ENCODE measurements at places on chromosomes 16 and 17.

DNA sequence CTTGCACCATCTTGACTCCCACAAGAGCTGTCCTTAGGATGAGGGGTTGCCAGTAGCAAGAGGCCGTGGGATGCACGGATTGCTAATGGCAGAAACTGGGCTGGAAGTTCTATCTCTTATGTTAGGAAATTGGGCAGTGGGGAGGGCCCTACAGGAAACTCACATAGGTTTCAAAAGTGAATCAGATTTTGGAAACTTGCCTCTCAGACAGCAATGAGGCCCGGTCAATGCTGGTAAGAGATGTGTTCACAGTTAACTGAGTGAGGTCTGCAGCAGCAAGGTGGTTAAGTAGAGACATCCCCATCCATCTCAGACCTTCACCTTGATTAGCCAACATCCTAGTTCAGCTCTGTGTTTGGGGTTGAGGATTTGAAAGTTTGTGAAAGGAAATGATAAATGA, 164.7 kb downstream of the ABCA8 start:
- no peak for DNase-seq

DNA sequence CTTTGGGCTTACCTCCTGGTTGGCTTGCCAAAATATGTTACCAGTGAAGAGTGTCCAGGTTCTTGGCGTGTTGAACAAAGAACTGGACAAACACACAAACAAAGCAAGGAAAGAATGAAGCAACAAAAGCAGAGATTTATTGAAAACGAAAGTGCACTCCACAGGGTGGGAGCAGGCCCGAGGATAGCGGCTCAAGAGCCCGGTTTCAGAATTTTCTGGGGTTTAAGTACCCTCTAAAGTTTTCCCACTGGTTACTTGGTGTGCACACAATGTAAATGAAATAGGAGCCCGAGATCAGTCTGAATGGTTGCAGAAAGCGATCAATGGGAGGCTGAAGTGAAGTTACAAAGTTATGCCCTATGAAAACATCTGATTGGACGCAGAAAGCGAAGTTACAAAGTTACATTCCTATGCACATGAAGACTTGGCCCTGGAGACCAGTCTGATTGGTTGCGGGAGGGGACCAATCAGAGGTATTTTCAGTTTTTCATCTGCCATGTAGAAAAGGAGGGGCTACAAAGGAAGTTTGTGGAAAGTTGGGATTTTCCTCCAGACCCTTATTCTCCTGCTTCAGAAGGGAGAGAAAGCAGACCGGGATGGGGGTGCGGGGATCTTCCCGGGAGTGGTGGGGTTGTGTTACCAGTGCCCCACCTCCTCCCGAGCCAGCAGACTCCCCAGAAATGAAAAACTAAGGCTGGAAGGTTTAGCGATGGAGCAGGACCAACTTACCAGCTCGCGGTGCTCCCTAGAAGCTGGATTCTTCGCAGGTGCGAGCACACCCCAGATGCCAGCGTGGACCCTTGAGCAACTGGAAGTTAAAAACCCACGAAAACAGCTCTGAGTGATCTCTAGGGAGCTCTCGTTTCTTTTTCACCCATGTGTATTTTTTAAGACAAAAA, at the start of gene SLFN12:
Gene SLFN12 (minus strand): TSS at position 325 of the 899 bp plus-strand sequence. CDS start 9,472 bp downstream, outside the sequence.
- peak; percentile 91 for DNase-seq

GRCh38 chr17:740240-741017, 8.0 kb downstream of the TLCD3A start:
- no peak for DNase-seq

GRCh38 chr16:83715217-83715920, 92.4 kb upstream of the HSBP1 start:
- DNase-seq, result no peak

DNA sequence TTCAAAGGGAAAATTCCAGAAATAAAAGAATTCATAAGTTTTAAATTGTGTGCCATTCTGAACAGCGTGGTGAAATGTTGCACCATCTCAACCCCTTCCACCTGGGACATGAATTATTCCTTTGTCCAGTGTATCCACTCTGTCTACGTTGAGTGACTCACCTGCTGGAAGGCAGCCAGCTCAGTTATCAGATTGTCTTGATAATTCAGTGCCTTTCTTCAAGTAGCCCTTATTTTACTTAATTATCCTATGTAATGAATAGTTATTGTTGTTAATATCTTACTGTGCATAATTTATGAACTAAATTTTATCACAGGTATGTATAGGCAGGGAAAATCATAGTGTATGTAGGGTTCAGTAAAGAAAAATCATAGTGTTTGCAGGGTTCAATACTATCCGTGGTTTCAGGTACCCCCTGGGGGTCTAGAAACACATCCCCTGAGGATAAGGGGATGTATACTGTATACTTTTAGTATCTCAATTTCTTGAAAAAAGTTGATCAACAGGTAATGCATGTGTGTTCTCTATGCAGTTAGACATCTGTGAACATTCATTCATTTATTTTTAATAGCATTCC, 7.7 kb upstream of the PCTP start:
- DNase-seq, result no peak

GRCh38 chr16:73847090-73847489, 449.5 kb upstream of the PSMD7 start:
- no peak for DNase-seq

GRCh38 chr16:80063713-80064069, 463.2 kb upstream of the MAF start:
- peak; percentile 5 for DNase-seq

DNA sequence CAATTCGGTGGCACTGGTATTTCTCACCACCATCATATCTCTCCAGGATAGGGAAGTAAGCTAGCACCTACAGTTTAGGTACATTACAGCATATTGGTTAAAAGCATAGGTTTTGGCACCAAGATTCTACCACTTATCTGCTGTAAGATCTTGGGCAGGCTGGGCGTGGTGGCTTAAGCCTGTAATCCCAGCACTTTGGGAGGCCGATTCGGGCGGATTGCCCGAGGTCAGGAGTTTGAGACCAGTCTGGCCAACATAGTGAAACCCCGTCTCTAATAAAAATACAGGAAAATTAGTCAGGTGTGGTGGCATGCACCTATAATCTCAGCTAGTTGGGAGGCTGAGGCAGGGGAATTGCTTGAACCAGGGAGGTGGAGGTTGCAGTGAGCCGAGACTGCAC, 51.4 kb downstream of the GPATCH8 start:
- DNase-seq, result no peak

GRCh38 chr17:39929646-39930407, 2.3 kb downstream of the LRRC3C start:
- peak; percentile 64 for DNase-seq

DNA sequence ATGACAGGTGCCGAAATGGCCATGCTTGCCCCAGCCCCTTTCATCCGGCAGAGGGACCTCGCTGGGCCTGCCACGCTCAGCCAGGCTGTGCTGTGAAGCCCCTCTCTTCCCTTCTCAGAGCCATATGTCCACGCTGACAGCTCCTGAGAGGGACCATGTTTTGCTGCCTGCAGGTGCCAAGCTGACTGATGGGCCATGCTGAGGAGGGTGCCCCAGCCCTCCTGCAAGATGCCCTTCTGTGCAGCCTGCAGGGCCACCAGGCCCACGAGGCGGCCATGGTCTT, 33.1 kb upstream of the CDH15 start:
- no peak for DNase-seq

DNA sequence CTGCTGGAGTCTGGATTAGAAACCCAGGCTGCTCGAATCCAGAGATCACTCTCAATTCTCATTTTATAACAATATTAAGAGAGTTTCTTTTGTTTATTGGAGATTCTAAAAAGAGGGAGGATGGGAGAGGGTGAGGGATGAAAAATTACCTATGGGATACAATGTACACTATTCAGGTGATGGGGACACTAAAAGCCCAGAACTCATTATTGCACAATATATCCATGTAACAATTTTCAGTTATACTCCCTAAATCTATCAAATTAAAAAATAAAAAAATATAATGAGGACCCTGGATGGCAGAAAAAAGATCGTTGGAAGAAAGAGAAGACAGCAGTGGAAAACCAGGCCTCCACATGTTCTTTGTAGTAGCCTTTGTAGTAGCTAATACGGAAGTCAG, 100.8 kb downstream of the CNTNAP4 start:
- no peak for DNase-seq

DNA sequence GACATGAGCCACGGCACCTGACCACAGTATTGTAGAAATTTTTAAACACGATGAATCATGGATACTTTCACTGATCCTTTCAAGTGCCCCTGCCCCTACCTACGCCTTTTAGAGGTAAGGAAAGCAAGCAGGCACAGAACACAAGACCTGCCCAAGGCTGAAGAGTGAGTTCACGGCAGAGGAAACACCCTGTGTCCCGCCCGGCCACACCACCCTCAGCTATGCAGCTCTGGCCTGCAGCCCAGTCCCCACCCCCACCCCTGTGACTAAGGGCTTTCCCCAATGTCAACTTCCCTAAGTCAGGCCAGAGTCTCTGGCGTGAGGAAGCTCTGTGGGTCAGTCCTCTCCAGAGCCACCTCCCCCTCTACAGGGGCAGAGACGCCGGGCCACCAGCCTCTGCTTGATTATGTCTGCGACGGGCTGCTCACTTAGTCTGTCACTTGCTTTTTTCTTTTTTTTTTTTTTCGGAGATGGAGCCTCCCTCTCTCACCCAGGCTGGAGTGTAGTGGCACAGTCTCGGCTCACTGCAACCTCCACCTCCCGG, 8.4 kb downstream of the SLC16A5 start:
- DNase-seq, result no peak

GRCh38 chr17:74196541-74197317, 6.7 kb upstream of the RPL38 start:
- DNase-seq, result no peak

DNA sequence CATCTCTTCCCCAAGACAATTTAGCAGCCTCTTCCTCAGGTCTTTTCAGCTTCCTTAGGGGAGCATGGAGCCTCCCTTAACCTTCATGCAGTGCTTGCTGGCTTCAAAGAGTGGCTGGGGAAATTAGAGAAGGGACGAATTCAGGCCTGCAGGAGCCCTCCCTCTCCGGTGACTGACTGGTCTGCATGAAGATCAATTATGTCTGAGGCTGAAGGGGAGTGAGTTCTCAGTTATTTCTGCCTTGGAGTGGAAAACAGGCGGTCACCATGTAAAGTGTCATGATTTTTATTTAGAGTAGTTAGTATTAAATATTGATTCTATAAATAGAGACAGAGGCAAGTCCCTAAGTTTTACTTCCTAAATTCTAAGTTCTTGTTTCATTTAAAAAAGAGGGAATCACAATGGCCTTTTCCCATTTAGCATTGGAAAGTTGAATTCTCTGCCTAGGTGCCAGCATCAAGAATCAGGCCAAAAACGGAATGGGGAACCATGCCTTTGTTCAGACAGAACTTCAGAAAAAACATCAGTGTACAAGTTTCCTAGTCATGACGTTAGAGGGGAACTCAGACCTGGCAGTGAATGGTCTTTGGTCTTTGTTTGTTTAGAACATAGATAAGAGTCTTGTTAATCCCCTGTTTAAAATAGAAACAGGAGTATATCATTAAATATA, 4.4 kb downstream of the GABARAPL2 start:
- DNase-seq, result no peak

DNA sequence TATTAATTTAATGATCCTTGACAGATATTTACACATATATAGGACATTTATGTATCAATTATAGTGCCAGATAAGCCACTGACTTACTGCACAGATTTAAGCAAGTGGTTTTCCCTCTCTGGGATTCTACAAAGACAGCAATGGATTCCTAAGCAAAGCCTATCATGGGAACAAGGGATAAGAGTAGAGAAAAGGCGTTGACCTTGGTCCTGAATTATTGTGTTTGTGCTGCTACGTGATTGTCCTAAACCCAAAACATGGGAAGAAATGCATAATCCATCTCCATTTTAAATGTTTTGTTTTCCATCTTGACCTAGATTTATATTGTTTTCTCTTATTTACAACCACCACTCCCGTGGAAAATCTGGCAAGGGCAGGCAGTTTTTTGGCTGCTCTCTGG, 14.0 kb downstream of the SLFN11 start:
- no peak for DNase-seq

DNA sequence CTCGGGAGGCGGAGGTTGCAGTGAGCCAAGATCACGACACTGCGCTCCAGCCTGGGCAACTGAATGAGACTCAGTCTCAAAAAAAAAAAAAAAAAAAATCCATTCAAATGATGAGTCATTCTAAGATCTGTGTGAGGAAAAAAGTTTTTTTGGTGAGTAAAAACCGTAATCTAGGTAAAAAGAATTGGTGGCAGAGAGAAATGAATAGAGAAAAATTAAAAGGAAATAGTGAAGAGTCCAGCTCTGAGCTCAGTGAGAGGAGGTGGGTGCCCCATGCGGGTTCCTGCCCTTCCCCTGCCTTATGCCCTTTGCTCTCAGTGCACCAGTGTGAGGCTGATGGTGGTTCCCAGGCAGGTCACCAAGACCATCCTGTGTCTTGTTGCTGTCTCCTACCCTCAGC, 20.9 kb downstream of the GAN start:
- DNase-seq, result no peak

DNA sequence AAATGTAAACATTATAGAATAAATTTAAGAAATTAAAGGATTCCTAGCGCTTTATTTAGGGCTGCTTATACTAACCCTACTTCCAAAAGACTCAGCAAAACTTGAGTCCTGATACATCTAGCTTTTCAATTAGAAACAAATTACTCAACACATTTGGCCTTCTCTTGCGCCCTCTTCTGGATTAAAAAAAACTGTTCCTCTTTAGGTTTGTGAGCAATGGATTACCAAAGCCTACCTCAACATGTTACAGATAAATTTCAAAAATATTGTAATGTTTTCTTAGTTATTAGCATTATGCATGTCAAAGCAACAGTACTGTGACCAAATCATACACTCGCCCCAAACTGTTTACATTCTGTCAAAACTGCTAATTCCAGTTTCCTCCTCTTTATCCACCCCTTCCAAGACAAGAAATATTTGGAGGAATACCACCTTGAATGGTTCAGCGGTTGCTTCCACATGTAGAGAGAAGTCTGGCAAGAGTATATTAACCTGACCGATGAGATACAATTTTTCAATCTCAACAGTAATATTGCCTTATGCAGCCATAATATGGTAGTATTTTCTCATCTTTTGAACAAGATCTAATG, 2.7 kb downstream of the NUFIP2 start:
- peak; percentile 51 for DNase-seq

DNA sequence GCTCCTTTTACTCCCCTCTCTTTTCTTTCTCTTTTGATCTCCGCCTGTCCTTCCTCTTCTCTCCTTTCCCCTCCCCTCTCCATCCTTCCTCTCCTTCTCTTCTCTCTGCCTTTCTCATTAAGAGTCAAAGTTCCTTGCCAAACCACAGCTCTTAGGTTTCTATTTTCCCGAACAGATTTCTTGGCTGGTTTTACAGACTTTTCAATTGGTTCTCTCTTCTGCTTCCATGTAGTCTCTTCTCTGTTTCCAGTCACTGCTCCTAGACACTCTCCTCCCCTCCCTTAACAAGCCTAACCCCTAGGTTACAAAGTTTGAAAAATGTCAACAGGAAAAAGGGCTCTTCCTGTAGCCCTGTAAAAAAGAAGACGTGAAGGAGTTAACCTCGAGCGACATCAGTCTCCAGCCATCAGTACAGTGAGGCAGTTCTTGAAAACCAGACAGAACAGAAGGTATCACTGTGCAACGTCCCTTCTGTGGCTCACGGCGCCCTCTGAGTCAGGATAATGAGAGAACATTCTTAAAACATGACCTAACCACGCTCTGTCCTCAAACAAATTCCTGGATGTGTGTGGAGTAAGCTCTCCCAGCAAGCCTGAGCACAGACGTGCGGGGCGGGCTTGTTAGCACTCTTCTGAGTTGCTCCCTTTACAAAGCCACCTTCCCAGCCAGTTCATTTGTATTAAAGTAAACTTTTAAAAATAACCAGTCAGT, 11.6 kb upstream of the MARCHF10 start:
- DNase-seq, result peak; percentile 93

All from fibroblast of skin of left quadriceps (primary cell).